ENCODE measurements at places on chromosomes 4 and X. TPM values are rescaled to one million over a fixed set of nuclear protein-coding genes. Genes with fewer than 3 reads are reported as not detected.

- peaks cover 7% of the 10 kb centered on the region for H3K27me3 ChIP-seq
- no peaks in the 10 kb centered on the region for H3K36me3 ChIP-seq
- no peak overlapping the region for H3K4me3 ChIP-seq
Observed at GRCh38 chr4:7392438-7393421, 42.0 kb downstream of the PSAPL1 start.

GRCh38 chr4:99461623-99462401 is 26.7 kb upstream of the ADH7 start:
- no peak overlapping the region for H3K4me3 ChIP-seq
- H3K27me3 ChIP-seq = peaks cover 5% of the 10 kb centered on the region
- H3K36me3 ChIP-seq = no peaks in the 10 kb centered on the region
- H3K27ac ChIP-seq = no peak overlapping the region
- no peaks in the 10 kb centered on the region for H3K4me1 ChIP-seq

- H3K27me3 ChIP-seq = no peaks in the 10 kb centered on the region
- H3K27ac ChIP-seq = no peak overlapping the region
- no peak overlapping the region for H3K4me3 ChIP-seq
- peaks cover 4% of the 10 kb centered on the region for H3K4me1 ChIP-seq
Observed at GRCh38 chrX:68936608-68937007, 107.8 kb downstream of the EFNB1 start.

- H3K27me3 ChIP-seq = no peaks in the 10 kb centered on the region
- H3K4me1 ChIP-seq = no peaks in the 10 kb centered on the region
- no peak overlapping the region for H3K27ac ChIP-seq
- no peak for DNase-seq
- no peak overlapping the region for H3K4me3 ChIP-seq
- no peaks in the 10 kb centered on the region for H3K36me3 ChIP-seq
Observed at GRCh38 chrX:72088761-72089160, 43.0 kb downstream of the RTL5 start.

GRCh38 chr4:108107101-108107500 is 61.6 kb downstream of the LEF1 start:
- peaks cover 32% of the 10 kb centered on the region for H3K36me3 ChIP-seq
- peaks cover 86% of the 10 kb centered on the region for H3K4me1 ChIP-seq
- DNase-seq = no peak
- H3K27me3 ChIP-seq = no peaks in the 10 kb centered on the region

DNA sequence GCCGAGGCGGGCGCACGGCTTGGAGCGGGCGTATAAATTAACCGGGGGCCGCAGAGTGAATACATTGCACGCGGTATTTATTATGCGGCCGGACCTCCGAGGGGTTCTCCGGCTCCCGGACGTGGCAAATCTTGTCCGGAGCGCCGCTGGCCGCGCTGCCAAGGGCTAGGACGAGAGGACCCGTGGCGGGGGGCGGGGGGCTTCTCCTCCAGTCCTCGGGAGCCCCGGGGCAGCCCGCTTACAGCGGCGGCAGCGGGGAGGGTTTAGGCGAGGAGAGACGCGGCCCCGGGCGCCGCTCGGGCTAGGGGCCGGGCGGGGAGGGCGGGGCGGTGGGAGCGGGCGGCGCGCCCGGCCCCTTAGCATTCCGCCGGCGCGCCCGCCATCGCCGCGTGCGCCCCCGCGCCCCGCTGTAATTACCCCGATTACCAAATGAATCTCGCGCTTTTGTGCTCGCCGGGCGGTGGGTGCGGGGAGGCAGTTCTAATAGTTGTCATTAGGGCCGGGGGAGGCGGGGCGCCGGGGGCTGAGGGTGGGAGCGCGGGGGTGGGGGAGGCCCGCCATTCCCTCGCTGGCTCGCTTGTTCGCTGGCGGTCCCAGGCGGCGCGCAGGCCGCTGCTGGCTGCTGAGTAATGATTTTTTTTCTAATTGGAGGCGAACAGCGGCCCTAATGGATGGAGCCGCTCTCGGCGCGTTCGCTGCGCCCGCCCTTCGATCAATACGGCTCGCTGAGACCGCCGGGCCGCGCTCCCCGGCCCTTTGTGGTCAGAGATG is 276.6 kb downstream of the BCOR start:
- H3K27me3 ChIP-seq = no peaks in the 10 kb centered on the region
- DNase-seq = peak; percentile 32
- no peak overlapping the region for H3K27ac ChIP-seq
- peaks cover 21% of the 10 kb centered on the region for H3K4me1 ChIP-seq

The ERCC6L gene
- 10.8 TPM for total RNA-seq

The SHROOM4 gene
- not detected for total RNA-seq

DNA sequence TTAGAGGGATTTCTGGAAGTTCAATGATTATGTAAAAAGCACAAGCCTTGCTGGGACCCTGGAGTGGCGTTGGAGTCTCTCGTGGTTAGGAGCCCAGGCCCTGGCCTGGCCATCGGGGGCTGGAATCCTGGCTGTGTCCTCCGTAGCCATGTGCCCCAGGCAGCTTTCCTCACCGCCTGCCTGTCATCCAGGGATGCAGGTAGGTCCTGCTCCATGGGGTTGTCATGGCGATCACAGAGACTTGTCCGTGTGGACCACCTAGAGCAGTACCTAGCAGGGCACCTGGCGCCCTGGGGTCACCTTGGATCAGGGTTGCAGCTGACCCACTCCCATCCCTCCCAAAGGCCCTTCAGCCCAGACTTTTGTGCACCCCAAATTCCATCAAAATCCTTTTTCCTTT is 30.2 kb upstream of the WFS1 start:
- H3K4me1 ChIP-seq = no peaks in the 10 kb centered on the region
- no peak overlapping the region for H3K27ac ChIP-seq
- no peaks in the 10 kb centered on the region for H3K36me3 ChIP-seq
- no peak for DNase-seq
- H3K4me3 ChIP-seq = no peak overlapping the region
- peaks cover 26% of the 10 kb centered on the region for H3K27me3 ChIP-seq

The MAGEA2 gene
- total RNA-seq = not detected

The BANK1 gene
- total RNA-seq = not detected

DNA sequence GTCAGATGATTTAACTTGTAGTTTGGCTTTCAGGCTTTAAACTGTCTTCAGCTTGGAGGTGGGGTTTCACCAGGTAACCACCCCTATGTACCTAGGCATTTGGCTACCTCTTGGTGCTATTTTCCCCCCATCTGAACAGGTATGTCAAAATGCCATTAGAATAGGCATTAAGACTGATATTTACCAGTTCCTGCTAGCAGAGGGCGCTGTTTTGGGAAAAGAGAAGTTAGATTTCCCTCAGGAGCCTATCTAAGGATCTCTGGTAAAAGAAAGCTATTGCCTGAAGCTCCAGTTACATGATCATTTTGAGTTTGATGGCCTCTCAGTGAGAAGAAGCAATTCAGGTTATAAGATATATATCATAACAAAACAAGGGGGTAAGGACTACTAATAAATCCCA is 879.1 kb downstream of the SH3BGRL start:
- no peak overlapping the region for H3K4me3 ChIP-seq
- H3K27me3 ChIP-seq = no peaks in the 10 kb centered on the region
- H3K27ac ChIP-seq = no peak overlapping the region
- DNase-seq = no peak
- H3K4me1 ChIP-seq = no peaks in the 10 kb centered on the region
